ENCODE measurements at places on chromosomes 12 and 14.
A peak's percentile ranks its signal among the peaks of the same experiment; 100 is the strongest.

DNA sequence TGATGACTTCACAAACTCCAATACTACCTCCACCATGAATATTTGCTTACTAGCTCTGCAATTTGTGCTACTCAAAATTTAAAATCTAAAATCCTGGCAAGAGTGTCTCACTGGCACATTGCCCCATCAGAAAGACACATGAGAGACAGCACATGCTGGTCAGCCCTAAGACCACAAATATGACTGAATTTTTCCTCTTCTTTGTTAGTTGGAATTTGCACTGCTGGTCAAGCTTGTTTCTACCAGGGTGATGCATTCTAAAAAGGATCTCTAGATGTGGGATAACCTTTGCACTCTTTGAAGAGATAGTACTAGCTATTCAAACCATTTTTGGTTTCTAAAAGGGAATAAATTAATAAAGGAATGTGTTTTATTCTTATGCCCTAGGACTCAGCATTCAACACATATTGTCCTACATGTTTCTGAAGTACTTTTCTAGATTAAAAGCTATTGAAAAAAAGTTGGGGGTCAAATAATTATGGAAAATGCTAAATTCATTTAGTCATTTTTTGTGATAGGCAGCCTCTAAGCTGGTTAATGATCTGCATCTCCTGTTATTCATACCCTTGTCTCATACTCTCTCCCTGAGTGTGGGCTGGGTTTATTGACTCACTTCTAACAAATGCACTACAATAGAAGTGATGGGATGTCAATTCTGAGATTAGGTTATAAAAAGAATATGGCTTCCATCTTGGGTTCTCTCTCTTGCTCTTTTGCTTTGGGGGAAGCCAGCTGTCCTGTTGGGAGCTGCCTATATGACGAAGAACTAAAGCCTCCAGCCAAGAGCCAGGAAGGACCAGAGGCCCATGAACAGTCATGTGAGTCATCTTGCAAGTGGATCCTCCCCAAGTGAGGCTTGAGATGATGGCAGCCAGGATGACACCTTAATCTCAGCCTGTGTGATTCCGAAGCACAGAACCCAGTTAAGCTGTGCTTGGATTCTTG, 211.5 kb upstream of the CRY1 start:
- no peak for DNase-seq

DNA sequence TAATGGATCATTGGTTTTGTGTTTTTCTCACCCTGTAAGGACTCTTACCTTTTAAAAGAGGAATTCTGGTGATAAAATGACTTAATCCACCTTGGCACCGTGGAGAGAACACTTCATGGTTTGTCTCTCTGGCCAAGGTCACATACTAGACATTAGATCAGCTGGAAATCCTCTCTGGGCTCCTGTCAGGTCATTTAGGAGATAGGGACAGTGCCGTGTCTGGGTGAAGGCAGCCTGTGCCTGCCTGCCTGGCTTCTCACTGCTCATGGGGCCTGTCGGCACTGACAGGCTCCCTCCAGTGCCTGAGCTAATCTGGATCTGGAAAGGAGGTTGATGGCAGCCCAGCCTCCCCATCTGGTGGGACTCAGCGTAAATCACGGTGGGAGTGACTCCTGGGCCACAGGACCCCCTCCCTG, 5.7 kb downstream of the CRADD start:
- no peak for DNase-seq

DNA sequence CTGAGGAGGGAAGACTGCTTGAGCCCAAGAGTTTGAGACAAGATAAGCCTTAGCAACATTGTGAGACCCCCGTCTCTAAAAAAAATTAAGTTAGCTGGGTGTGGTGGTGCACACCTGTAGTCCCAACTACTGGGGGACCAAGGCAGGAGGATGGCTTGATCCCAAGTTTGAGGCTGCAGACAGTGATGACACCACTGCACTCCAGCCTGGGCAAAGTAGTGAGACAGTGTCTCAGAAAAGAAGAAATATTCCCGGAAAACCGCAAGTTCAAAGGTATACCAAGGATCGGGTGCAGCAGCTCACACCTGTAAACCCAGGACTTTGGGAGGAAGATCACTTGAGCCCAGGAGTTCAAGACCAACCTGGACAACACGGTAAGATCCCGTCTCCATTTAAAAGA, 5.8 kb downstream of the PTGES3 start:
- DNase-seq = no peak

GRCh38 chr14:95061317-95062093, 95.8 kb downstream of the DICER1 start:
- no peak for DNase-seq

- DNase-seq = no peak
These were observed 23.0 kb upstream of the REP15 start for GRCh38 chr12:27673101-27673718.

- no peak for DNase-seq
These were observed 52.4 kb downstream of the PHLDA1 start for GRCh38 chr12:75979181-75979580.

DNA sequence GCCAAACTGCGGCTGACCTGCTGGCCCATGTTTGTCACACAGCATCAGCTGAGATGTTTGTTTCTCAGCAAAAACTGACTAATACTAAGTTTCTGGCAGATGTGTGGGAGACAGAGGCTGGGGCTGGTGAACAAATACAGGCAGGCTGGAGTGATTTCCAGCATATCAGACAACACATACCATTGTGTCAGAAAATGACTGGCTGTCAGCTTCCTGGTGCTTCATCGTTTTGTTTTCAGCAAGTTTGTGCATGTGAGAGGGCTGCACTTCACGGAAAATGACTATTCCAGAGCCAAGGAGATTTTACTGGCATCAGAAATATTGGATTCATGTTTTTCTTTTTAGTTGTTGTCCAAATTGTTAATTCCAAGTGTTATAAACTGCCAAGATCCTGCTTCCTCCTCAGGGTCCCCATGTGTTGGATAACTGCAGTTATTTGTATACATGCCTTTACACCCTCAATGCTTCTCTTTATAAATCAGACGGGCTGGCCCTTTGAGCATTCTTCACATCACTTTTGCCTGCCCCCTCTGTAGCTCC, 145.7 kb downstream of the GALC start:
- DNase-seq = no peak

DNA sequence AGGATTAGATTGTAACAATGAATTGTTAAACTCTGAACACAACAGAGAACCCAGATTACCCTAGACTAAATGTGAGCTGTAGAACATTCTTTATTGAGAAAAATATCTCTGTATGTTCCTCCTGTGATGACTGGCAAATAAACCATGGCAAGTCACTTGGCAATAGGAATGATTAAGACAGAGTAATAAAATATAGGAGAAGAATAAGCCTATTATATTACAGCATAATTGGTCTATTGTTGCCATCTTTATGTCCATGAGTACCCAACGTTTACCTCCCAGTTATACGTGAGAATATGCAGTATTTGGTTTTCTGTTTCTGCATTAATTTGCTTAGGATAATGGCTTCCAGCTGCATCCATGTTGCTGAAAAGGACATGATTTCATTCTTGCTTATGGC, 211.2 kb upstream of the AVPR1A start:
- no peak for DNase-seq

DNA sequence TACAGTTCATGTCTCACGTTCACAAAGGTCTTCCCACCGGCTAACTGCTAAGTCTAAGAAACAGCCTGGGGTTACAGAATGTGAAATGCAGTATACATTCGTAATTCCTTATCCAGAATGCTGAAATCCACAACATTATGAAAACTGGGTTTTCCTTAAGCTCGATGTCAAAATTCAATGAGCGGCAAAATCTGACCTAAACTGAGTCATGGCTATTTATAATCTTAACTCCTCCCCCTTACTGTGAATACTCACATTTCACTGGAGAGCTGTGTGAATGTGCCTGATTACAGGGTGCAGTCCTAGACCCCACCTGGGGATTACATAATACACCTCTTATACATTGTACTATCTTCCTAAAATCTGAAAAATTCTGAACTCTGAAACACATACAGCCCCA, 35.3 kb downstream of the STX2 start:
- DNase-seq = no peak

DNA sequence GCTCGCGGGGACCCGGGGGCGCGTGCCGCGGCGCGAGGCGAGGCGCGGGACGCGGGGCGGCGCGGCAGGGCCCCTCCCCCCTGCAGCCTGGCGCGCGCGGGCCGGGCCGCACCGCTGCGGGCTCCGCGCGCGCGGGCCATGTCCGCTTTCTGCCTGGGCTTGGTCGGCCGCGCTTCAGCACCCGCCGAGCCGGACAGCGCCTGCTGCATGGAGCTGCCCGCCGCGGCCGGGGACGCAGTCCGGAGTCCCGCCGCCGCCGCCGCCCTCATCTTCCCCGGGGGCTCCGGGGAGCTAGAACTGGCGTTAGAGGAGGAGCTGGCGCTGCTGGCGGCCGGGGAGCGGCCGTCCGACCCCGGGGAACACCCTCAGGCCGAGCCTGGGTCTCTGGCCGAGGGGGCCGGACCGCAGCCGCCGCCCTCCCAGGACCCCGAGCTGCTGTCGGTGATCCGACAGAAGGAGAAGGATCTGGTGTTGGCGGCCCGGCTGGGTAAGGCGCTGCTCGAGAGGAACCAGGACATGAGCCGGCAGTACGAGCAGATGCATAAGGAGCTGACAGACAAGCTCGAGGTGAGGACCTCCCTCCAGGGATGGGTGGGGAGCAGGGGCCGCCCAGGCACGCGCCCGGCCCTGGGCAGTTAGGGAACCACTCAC, 820 bp downstream of the BICDL1 start:
- DNase-seq = no peak

- no peak for DNase-seq
These were observed 25.4 kb downstream of the AP5M1 start for GRCh38 chr14:57293866-57294837.

DNA sequence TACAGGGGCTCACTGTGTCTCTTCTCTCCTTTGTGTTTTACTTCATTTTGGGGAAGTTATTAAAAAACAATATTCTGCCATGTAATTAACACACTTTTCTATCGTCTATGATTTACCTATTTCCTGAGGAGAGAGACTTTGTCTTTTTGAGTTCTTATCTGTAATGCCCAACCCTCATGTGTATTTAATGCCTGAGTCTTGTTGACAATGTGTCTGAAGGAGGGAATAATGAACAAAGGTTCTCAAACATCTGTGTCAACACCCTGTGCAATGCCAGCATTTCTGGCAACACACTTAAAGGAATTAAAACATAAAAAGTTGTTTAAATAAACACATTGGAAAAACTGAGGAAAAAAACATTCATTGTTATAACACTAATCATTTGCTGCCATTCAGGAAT, 147.1 kb downstream of the SLC15A5 start:
- no peak for DNase-seq

DNA sequence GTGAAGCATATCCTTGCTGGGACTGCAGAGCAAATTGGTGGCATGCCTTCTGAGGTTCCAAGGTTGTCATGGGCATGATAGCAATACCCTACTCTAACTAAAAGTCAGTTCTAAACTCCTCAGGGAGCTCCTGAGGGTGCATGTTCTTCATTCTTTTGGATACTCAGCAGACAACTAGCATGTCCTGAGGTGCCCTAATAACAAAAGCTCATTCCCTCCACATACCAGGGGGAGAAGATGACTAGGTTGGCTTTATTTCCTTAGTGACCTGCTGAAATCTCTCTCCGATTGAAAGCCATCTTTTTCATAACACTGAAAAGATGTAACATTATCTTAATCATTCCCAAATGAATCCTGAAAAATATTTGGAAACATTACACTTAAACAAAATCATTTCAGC, 188.7 kb upstream of the IGF1 start:
- DNase-seq = no peak

- no peak for DNase-seq
These were observed 334.5 kb upstream of the SEL1L start for GRCh38 chr14:81868172-81868571.

DNA sequence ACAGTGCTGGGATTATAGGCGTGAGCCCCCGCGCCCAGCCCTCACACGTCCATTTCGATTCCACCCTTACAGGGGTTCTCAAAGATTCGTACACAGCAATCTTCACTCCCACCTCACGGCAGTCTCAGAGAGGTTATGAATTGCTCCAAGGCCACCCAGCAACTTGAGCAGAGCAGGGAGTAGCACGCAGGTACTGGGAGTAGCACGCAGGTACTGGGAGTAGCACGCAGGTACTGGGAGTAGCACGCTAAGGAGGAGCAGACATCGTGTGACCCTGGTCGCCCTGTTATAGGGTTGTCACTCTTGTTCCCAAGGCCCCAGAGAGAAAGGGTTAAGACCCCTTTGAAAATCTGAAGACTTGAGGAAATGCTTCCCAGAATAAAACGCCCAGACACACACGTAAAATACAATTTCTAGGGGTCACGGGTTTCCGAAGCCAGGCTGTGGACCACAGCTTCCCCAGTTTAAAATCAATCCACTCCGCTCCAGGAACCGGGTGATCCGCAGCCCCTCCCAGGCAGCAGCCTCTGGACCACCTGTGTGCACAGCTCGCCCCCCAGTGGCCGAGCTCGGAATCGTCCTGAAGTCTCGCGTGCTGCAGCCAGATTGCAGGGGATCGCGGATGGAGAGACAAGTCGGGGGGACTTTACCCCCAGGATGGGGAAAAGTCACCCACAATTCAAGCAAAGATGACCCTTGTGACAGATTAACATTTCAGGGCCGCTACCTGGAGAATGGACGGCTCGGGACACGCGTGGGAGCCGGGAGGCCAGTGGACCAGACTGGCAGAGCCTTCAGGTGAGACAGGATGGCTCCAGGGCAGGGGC, 92.0 kb downstream of the SCARB1 start:
- DNase-seq = peak; percentile 51

DNA sequence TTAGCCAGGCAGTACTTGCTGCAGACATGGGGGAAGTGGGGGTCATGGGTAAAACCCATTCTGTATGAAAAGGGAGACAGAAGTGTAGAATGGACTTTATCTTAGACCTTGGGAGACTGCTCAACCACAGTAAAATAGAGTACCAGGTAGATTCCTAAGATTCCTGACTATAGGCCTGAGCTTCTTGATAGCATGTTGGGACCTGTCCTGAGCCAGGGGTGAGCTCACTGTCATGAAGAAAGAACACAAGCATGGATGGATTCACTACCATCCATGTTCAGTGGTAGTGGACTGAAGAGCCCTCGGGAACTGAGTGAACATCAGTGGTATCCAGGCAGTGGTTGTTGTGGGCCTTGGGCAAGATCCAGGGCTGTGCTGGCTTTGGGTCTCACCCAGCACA, 1003.8 kb downstream of the TMTC2 start:
- no peak for DNase-seq

DNA sequence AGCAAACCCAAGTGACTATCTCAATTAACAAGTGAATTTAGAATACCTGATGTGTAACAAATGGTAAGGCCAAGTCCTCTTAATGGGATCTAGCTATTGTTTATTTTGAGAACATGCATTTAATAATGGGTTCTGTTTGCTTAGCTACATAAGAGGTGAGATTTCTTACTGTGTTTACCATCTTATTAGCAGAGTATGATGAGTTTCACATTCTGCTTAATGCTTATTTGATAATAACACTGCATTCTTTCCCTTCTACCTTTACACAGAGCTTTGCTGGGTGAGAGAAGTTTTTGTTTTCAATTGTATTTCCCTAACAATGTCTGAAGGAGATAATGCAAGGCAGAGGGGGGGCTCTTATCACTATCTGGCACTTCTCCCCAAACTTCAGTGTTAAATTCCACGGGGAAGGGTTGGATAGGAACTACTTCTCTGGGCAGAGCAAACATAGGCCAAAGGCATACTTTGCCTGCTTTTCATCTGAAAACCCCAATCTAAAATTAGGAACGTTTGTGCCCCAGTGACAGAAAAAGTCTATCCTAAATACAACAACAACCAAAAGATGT, 129.0 kb upstream of the ATXN7L3B start:
- no peak for DNase-seq
